ENCODE measurements at places on chromosomes 1 and 21.

- DNase-seq: no peak
These were observed 62.5 kb upstream of the TNFSF4 start for GRCh38 chr1:173269490-173270230.

DNA sequence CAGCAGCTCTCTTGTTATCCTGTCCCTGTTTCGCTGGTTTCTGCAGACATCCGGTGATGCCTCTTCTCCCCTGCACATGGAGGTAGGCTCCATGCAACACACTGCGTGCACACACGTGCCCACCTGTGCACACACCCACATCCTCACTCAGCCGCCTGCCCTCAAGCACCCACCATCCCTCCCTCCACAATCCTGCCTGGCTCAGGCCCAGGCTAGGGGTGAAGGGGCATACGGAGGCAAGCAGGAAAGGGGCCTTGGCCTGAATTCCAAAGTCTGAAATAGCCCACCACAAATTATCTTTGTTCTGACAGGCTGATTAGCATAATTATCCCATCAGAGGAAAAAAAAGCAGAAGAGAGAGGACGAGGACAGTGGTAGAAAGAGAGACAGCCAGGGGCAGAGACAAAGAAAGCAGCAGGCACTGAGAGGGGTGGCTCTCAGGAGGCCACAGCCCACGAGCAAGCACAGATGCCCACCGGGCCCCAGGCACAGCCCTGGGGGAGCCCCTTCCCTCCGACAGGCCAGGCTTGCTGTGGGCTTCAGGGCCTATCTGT is 73.2 kb downstream of the GRIK3 start:
- DNase-seq: no peak

- DNase-seq: no peak
These were observed 195.5 kb downstream of the ADSS2 start for GRCh38 chr1:244256086-244256676.

DNA sequence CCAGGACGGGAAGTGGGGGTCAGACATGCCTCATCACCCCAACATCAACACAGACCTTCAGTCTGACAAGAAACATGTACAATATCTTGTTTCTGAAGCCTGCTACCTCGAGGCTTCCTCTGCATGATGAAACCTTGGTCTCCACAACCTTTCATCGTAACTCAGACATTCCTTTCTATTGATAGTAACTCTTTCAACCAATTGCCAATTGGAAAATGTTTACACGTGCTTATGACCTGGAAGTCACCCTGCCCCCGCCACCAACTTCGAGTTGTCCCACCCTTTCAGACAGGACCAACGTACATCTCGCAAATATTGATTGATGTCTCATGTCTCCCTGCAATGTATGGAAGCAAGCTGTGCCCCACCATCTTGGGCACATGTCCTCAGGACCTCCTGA is 159.5 kb downstream of the ETS2 start:
- DNase-seq: no peak

DNA sequence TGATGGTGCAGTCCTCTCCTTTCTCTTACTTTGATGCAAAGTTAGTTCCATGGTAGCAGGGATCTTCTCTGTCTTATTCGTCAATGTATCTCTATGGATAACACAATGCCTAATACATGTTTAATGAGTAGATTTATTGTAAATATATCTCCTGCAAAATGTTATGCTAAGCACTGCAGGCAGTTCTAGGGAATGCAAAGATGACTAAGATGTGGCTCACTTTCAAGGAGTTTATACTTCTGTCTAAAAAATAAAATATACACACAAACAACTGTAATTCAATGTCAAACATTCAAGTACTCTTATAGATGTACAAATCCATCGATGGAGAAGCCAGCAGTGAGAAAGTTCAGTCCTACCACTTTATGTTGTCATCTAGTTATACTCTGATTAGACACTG is 194.3 kb downstream of the KCTD3 start:
- DNase-seq: no peak

- DNase-seq: no peak
These were observed 236.6 kb downstream of the HHAT start for GRCh38 chr1:210565306-210565705.

DNA sequence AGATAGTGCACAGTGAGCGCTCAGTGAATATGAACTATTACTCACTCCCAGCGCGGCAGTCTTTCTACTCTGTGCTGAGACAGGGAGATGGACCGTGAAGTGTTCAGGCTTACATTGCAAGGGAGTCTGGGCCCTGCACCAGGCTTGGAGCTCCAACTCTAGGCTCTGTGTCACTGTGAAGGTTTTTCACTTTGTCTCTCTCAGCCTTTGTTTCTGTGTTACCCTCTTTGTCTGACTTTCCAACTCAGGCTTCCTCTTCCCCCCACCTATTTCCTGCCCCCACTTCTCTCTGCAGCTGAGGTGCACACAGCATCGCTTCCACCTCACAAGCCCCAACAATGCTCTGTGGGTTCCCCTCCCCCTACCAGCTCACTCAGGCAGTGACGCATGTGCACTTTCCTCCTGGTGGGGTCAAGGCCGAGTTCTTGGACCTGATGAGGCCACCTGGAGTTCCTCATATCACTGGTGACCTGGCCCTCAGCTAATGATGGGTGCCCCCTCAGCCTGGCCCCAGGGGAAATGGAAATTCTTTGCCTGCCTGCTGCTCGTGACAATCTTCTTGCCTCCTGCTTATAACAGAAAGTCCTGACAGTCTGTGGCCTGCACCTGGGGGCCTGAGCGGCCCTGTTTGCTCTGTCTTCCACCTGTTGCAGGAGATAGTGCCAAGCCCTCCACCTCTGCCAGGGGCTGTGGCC is 1.1 kb upstream of the LCK start:
- DNase-seq: peak; percentile 72

DNA sequence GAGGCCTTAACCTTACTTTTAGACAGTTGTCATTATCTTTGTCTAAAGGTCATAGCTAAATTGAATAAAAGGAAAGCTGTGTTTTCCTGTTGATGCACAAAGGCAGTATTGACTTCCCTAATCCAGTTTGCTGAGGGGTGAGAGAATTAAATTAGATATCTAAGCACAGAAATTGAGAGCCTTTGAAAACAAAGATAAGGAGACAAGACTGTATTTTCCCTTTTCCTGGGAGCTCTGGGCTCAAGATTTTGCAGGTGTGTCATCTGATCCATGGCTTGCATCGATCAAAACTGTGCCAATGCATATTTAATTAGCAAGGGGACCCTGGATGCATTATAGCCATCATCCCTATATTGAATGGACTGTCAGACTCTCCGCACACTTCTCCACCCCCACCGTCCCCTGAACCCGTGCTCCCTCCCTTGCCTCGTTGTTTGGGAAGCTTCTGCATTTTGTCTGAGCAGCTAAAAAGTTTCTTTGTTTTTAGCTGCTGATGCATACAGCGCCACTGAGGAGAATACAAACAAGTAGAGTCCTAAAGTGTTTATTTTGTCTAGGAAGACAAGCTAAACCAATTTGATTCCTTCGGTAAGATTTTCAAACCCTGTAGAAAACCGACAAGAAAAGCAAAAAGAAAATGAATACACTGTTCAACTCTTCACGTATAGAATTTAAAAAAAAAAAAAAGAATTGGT is 186.3 kb downstream of the NFIA start:
- no peak for DNase-seq
